GF-D8 (cell line): ENCODE measurements at places on chromosomes 1 and 21.

DNA sequence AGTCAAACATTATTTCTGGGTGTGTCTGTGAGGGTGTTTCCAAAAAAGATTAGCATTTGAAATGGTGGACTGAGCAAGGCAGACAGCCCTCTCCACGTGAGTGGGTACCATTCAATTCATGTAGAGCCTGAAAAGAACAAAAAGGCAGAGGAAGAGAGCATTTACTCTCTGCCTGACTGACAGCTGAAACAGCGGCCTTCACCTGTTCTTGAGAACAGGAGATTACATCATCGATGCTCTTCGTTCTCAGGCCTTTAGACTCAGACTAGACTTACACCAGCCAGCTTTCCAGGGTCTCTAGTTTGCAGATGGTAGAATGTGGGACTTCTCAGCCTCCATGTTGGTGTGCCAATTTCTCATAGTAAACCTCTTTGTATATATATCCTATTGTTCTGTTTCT lies 302.3 kb downstream of the BACH1 start:
- no peak for DNase-seq

GRCh38 chr1:245327842-245328241 lies 173.1 kb downstream of the KIF26B start:
- no peak for DNase-seq

- no peak for DNase-seq
Observed at GRCh38 chr1:230818367-230818766, 50.0 kb downstream of the C1orf198 start.

DNA sequence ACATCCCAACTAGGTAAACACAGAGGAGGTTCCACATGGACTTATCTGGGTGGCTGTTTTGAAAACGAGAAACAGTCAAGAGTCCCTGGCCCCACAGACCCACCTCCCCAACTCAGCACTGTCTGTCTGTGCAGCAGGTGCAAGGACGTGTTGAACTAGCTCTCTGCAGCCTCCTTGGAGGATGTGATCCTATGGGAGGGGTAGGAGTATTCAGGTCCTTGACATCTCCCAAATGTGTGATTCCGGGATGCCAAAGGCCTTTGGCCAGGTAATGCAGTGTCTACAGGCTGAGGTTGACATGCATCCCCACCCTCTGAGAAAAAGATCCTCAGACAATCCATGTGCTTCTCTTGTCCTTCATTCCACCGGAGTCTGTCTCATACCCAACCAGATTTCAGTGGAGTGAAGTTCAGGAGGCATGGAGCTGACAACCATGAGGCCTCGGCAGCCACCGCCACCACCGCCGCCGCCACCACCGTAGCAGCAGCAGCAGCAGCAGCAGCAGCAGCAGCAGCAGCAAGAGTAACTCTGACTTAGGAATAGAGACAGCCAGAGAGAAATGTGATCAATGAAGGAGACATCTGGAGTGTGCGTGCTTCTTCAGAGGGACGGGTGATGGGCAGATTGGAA lies 151.6 kb upstream of the CAMK1G start:
- DNase-seq, result no peak

- no peak for DNase-seq
Observed at GRCh38 chr21:32298148-32298559, 501 bp upstream of the MRAP start.

DNA sequence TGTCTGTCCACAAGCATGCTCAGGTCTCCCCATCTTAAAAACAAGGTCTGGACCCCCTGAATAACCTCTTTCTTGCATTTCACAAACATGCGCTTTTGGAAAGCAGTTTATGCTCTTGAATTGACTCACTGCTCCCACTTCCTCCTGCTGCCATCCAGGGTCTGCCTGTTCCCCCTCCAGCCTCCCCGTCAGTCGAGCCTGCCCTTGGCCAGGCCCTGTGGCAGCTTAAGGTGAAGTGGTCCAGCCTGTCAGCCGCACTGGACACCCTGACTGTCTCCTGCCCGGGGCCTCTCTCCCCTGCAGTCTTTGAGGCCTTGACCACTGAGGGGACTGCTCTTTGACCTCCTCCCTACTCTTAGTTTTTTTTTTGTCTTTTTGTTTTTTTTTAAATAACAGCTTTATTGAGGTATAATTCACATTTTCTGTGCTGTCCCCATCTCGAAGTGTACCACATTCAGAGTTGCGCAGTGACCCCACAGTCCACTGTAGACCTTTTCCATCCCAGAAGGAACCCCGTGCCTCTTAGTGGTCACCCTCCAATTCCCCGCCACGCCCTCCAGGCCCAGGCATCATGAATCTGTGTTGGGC lies 18.3 kb downstream of the GPR137B start:
- DNase-seq, result no peak

- DNase-seq, result no peak
Observed at GRCh38 chr1:18132022-18132710, 24.6 kb downstream of the IGSF21 start.

DNA sequence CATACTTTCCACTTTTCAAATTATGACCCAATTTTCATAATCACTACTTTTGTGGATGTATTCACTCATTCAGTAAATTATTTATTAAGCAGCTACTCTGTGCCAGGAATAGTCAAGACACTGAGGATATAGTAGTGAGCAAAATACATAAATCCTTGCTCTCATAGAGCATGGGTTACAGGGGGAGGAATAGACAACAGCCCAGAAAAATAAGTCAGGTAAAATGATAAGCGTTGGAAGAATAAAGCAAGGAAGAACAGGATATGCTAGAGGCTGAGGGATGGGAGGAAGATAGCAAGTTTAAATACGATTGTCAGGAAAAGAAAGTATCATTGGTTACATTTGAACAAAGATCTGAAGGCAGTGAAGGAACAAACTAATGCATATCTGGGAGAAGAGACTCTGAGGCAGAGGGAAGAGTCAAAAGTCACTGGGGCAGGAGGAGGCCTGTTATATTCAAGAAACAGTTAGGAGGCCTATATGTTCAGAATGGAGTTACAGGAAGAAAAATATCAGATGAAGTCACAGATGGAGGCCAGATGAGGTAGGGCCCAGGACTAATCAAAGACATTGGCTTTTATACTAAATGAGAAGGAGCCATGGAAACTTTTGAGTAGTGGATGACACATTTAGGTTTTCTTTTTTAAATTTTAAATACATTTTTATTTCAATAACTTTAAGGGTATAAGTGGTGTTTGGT lies 42.9 kb downstream of the SEC22B start:
- DNase-seq, result no peak

- DNase-seq, result no peak
Observed at GRCh38 chr1:23370330-23370708, 683 bp upstream of the ZNF436 start.

GRCh38 chr21:14099570-14099969 lies 111.2 kb downstream of the LIPI start:
- no peak for DNase-seq

- DNase-seq, result no peak
Observed at GRCh38 chr1:53981220-53981619, 35.1 kb downstream of the LRRC42 start.

GRCh38 chr1:234018816-234019215 lies 114.3 kb downstream of the SLC35F3 start:
- no peak for DNase-seq

GRCh38 chr1:106889583-106889982 lies 166.9 kb upstream of the PRMT6 start:
- DNase-seq, result no peak

GRCh38 chr1:218488986-218489385 lies 143.8 kb downstream of the TGFB2 start:
- DNase-seq, result no peak
